ENCODE measurements at places on chromosomes 1 and 21.

DNA sequence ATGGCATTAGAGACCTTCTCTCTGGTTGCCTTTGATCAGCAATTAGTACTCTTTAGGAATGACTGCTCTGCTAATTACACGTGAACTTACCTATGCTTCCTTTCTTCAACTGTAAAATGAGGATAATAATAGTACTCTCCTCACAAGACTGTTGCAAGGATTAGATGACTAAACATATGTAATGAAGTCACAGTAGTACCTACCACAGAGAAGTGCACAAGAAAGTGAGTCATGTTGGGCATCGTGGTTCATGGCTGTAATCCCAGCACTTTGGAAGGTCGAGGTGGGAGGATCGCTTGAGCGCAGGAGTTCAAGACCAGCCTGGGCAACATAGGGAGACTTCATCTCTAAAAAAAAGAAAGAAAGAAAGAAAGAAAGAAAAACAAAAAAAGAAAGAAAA is 68.1 kb upstream of the AK4 start:
- DNase-seq = no peak

- no peak for DNase-seq
Measured at GRCh38 chr1:56461158-56462127, 117.9 kb downstream of the PLPP3 start.

GRCh38 chr1:30472009-30472408 is 251.4 kb downstream of the MATN1 start:
- DNase-seq = no peak

GRCh38 chr1:191662746-191663145 is 495.5 kb upstream of the RGS18 start:
- no peak for DNase-seq

DNA sequence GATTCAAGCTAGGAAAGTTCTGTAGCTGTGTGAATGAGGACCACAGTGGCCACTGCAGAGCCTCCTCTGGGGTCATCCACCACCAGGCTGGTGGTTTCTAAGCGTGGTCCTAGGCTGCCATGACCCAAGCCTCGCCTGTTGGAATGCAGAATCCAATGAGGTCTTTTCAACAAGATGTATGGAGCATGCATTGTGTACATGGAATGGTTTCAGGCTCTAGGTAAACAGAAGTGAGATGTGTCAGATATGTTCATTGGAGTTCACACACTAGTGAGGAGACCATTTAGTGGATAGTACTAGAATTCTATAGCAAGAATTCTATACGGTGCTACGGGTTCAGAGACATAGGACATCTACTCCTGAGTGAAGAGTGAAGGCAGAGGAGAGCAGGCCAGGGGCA is 10.7 kb downstream of the RNU5D-1 start:
- no peak for DNase-seq

DNA sequence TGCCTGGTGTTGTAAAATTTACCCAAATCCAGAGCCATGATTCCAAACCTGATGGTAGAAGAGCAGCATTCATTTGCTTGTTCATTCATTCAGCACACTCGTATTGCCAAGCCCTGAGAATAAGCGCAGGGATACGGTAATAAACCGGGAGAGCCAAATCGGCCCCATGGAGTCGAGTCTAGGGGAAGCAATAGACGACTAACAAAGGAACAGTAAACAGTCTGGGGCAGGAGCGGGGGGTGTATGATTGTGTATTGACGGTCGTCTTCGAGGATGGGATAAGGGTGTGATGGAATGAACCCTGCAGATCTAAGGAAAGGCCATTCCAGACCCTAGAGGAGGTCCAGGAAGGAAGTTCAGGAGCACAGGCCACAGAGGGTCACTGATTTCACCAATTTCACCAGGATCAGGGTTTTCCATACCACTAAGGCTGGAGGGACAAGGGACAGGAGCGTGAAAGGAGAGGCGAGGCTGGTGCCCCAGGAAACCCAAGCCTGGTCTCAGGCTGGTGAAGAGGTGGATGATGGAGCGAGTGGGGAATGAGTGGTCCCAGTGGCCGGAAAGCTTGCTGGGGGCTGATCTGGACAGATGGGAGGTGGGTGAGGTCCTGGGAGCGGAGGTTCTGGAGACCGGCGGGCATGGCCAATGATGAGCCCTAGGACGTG is 61.1 kb upstream of the PDE9A start:
- no peak for DNase-seq

- DNase-seq = no peak
Measured at GRCh38 chr1:160471253-160471652, 51.8 kb downstream of the SLAMF6 start.

GRCh38 chr1:198708761-198709525 is 70.1 kb downstream of the PTPRC start:
- DNase-seq = no peak

All from NCI-H1694 treated with DMSO at 0.1 percent for 48 hours (cell line).